ENCODE measurements at places on chromosomes 5 and 9.

GRCh38 chr5:89534331-89534730, 651.3 kb upstream of the MEF2C start:
- no peak for DNase-seq

- no peak for DNase-seq
These were observed 164.3 kb downstream of the MTRR start for GRCh38 chr5:8033261-8033660.

DNA sequence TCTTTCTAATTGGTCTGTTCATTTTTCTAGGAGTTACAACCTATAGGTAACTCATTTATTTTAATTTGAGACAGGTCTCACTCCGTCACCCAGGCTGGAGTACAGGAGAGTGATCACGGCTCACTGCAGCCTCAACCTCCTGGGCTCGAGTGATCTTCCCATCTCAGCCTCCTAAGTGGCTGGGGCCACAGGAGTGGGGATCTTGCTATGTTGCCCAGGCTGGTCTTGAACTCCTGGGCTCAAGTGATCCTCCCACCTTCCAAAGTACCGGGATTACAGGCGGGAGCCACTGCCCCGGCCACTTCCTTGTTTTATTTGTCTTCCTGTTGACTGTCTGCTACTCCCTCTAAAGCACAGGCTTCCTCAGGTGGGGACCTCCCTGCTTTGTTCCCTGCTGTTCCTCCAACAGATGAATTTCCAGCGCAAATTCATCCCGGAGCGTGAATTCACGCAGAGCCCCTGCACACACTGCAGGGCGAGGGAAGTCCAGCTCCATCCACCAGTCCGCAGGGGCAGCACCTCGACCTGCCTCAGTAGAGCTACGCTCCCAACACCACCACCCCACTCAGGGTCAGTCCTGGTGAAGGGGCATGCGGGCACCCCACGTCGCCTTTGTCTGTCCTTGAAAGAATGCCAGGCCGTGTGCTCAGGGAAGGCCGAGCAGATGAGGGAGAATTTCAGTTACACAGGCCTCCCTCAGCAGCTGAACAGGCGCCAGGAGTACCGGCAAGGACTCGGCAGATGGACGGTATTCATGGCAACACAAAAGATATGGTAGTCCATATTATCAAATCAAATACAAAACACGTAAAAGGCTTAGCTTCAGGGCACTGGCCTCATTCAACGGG, 6.3 kb downstream of the QSOX2 start:
- DNase-seq, result no peak

DNA sequence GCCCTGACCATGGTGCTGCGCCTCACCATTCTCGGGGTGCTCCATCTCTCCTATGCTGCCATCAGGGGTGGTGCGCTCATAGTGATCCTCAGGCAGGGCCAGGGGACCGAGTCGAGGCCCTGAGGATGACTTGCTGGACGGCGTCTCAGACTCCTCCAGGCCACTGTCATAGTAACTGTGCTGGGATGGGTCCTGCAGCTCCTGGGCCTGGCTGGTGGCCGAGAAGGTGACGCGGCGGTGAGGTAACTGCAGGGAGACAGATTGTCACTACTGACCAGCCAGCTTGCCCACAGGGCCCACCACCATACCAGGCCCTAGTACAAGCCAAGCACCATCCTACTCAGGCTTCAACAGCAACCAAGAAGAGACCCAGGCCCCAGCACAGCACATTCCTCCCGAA, 21.0 kb downstream of the PCDH1 start:
- DNase-seq, result no peak

DNA sequence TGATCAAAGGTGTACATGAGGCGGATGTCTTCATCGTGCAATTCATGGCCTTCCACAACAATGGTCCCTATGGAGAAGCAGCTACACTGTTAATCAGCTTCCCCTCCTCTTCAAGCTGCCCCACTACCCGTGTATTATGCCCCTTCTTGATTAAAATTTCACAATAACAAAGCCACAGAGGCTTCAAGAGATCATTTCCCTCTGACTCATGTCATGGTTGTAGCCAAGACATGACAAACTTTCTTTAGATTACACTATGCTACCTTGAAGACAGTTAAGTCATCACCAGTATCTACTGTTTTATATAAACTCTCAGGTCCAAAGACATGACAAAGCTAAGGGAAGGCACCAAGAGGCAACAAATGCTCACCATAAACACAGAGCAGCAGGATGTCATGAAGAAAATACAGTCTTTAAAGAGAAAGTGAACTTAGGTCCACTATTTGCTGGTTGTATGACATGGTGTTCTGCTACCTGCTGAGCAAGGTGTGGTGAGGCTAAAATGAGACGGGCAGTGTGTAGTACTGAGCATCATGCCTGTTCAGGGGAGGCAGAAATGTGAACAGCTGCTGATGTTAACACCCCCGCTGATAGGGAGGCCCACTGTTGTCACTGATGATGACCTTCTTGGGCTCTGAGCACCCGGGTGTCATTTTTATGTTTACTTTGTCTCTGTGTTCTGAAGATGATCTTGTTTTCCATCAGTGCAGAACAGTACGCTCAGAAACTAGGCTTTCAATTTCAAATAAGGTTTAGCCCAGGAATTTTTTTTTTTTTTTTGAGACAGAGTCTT, 48.3 kb downstream of the IARS1 start:
- DNase-seq, result no peak

GRCh38 chr5:63963080-63963735, 963 bp upstream of the HTR1A start:
- DNase-seq, result no peak

- DNase-seq, result no peak
These were observed 154.1 kb downstream of the EFNA5 start for GRCh38 chr5:107516452-107517184.

DNA sequence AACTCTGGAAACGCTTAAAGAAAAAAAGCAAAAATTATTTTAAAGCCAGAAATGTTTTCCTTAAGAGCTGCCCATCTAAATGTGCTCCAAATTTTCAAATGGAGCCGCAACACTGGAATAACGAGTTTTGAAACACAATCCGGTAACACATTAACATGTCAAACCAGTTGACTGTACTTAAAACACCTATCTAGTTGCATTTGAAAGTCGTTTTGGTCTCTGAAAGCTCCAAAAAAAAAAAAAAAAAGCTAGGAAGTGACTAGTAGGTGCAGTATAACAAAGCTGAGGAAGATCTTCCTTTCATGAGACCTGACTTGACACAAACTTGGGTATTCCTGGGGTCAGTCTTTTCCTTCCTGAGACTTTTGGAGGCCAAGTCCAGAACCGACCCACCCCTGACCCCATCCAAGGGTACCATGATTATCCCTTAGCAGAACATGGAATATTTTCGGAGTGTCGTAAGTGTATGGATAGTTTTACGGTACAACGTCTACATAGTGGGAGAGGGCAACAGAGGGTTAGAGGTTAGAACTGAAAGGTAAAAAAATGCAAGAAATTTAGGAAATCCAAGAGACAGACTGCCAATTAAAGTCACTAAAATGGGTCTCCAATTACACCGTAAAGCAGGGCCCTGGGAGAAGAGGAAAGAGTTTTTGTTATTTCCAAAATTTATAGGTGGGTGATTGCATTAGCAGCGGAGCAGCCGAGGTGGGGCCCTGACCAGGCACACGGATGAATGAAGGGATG, 812 bp downstream of the CETN3 start:
- no peak for DNase-seq

DNA sequence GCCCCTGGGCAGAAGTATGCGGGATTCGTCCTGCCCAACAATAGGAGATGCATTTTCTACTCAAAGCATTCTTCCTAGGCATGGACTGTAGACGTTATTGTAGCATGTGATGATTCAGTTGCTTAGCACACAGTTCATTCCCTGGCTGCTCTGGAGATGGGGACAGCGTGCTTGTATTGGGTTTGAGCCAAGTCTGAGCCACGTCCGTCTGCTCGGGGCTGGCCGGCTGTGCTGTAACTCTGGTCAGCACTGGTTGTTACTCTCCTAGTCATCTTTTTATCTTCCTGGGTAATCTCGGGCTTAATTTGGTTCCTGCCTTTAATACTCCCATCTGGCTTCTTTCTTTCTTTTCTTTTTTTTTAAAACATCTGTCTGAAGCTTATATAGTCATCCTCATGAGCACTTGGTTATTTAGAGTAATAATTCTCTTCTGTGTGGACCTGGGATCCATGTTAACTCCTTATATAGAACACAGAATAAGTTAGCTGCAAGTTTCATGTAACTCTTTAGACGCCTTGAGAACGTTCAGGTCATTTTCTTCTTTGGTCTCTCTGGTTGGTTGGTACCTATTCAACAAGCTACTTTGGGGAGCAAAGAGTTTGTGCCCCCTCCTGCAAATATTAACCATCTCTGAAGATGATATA, 118.8 kb upstream of the RPS23 start:
- no peak for DNase-seq

GRCh38 chr9:105881654-105882349, 187.5 kb downstream of the TMEM38B start:
- DNase-seq, result peak; percentile 27

GRCh38 chr5:56169949-56170348, 63.2 kb downstream of the ANKRD55 start:
- no peak for DNase-seq

DNA sequence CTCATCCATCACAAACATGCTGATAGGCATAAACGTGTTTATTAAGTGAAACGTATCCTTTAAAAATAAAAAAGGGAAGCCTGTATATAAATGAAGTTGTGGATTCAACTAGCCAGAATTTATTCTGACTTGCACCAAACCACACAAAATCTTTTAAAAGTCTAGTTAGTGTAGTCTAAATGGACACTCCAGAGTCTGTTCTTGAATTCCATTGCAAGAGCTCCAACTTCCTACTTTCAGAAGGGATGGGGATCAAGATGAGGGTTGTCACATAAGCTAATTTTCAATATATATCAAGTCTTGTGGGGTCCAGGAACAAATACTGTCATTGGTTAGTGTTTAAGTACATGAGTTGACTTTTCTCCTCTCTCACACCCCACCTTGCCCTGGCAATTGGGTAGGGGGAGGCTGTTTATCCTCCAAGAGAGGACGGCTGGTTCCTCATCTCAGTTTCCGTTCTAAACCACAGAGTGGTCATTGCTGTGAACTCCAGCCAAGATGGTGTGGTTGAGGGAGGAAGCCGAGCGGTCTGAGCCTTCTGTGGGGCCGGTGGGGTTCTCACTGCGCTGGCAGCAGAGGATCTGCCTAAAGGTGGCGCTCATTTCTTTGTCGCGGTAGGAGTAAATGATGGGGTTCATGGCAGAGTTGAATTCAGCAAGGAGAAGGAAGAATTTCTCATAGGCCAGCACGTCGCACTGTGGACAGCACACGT, 163.2 kb downstream of the LPAR1 start:
- DNase-seq, result no peak

- DNase-seq, result no peak
These were observed 31.2 kb upstream of the RAD23B start for GRCh38 chr9:107251756-107252322.

- DNase-seq, result peak; percentile 62
These were observed 207.3 kb downstream of the ARHGAP26 start for GRCh38 chr5:142977363-142978051.

DNA sequence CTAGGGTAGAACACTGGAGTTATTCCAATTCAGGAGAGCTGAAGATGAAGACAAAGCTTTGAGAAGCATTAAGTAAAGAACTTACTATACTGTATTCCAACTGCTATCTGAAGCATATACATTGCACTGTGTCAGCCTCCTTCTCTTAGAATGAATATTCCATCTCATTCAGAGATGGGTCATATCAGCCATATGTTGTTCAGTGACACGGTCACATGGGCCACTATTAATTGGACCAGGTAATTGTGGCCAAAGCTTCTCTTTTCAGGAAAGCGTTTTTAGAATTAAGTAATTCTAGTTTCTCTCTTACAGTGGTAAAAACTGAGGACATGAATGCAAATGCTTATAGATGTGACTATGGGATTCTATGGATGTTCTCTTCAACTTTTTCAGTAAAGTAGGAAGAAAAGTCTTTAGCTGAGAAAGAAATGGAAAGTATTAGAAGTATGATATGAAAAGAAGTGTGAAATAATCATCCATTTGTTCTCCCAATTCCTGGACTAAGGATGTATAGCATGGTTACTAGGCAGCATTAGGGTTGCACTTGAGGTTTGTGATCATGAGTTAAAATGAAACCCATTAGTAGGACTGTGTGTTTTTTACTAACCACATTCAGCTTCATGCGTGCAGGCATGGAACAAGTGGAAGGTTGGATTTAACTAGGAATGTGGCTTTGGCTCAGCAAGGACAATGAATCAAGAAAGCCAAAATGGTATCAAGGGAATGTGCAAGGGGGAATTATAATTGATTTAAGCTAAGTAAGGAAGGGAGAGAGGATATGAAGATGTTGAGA, 40.9 kb downstream of the CETN3 start:
- no peak for DNase-seq

DNA sequence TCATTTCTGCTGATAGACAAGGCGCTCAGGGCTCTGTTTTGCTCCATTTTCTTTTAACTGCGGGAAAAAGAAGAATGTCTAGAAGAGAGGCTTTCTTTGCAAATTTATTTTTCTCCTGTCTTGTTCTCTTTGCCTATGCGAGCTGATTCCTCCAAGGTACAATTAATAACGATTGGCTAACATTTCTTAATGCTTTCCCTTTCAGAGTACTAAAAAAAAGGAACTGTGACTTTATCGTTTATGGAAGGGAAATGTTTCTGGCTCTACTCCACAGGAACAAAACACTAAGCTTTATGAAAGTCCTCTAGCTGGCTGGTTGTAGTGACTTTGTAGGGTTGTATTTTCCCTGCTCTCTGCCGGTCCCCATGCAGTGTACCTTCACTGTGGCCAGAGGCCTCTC, 11.7 kb downstream of the NSG2 start:
- DNase-seq, result no peak

DNA sequence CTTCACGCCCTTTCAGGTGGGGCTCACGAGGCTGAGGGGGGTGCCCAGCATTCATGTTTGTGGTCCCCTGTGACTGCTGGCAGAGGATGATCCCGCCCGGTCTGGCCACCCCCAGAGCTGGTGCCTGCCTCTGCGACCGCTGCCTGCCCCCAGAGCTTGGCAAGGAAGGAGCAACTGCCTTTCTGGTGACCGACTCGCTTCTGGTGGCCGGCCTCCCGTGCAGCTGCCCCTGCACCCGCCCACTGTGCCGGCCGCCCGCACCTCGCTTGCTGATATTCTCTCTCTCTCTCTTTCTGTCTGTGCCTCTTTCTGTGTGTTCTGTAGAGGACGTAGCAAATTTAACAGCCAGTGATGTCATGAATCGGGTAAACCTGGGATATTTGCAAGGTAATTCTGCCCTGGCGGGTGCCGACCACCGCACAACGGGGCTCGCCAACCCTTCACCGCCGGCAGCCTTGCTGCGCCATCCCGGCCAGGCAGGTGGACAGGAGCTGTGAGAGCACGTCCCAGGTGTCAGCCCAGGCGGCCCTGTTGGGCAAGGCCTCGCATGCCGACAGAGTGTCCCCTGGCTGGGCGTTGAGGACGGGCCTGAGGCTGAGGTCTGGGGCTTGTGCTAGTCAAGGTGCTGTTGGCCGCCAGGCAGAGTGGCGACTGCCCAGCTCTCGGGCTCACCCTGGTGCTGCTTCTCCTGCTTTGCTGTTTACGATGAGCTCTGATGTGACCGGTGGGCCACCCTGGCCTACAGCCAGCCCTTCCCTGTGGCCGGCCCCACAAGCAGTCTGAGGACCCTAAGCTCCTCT, 86.0 kb downstream of the KCNT1 start:
- no peak for DNase-seq

DNA sequence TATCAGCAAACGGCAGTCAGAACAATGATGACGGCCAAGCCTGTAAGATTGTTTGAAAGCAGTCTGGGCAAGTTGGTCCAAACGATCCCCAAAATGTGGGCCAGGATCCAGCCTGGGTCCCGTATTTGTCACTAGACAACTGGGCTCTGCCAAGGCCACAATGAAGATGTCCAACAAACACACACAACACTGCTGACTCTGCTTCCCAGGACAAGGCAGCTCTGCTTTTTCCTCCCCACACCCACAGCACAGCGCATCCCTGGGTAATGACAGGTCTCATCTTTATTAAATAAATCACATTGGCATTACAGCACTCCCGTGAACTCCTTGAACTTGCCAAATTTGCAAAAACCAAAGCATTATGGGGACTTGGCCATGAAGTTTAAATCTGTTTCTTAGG, 424.1 kb upstream of the ACTBL2 start:
- no peak for DNase-seq
